Stimulated activated CD8-positive, alpha-beta memory T cell treated with anti-CD3 and anti-CD28 coated beads, Interleukin-15, amount 100 ng/mL, for 4 hours (primary cell): ENCODE measurements at places on chromosomes 12 and 14.

DNA sequence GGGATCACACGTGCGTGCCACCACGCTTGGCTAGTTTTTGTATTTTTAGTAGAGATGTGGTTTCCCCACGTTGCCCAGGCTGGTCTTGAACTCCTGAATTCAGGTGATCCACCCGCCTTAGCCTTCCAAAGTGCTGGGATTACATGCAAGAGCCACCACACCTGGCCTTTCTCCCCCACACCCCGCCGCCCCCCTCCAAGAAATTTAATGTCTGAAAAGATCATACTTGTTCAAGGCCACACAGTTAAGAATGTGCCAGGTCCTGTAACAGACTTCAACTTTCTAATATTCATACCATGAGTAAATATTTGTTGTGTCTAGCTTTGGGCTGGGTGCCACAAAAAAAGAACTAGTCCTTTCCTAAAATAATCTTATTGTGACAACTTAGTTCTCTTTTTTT is 9.1 kb downstream of the GATC start:
- no peak for DNase-seq

GRCh38 chr14:103091041-103091882 is 3.3 kb upstream of the EXOC3L4 start:
- peak; percentile 60 for DNase-seq

DNA sequence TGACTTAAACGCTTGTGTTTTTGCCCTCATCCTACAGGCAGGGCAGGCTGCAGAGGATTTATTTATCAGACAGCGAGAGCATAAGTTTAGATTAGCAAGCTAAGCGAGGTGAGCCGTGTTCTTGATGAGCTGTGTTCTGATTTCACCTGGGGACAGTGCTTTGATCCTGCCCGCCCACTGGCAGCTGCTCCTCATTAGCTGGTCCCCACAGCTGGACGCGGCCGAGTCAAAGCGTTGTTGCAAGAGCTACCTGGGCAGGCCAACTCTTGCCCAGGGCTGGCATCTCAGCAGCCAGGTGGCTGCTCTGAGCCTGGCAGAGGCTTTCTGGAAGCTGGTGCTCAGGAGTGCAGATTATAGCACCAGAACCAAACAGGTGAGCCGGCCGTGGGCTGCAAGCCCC is 46.8 kb upstream of the BEGAIN start:
- no peak for DNase-seq

DNA sequence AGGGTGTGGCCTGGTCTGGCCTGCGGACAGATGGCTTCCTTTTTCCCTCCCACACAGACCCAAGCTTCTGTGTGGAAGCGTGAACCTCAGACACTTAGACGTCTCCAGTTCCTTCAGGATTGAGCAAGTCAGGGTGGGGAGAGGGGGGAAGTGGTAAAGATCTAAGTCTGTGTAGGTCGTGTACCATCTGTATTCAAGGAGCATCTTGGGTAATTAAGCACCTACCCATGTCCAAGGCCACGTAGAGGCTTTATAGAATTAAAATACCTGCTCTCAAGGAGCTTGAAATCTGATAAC is 1.7 kb downstream of the AVIL start:
- DNase-seq, result no peak

DNA sequence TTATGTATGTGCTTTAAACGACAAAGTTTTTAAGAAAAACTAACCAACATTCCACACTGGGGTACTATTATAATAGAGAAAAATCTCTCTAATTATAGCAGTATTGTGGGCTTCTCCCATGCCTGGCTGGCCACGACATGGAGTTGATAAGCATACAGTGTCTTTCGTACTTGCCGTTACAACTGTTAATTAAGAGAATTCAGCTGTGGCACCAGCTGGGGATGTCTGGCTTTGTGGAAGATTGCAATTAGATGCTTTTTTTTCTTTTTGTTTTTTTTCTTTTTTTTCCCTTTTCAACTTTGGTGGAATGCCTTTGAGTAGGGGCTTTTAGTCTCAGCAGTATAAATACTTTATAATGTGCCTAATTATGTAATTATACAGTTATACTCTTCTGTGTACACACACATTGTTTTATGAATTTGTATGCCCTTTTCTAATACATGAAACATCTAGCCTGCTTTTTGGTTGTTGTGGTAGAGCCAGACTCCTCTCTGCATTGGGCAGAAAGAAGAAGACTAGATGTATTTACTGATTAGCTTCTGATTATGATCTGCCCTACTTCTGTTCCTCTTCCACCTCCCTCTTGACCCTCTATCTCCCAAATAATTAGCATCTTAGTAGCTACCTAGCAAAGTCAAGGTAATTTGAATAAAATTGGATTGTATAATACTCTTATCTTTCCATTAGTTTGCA is 76.4 kb downstream of the SUSD6 start:
- no peak for DNase-seq

- DNase-seq, result peak; percentile 12
These were observed at the start of gene PLEK2 for GRCh38 chr14:67411820-67412421. Gene PLEK2 (minus strand): TSS chr14:67412165. CDS start chr14:67412059, 106 bp downstream.

DNA sequence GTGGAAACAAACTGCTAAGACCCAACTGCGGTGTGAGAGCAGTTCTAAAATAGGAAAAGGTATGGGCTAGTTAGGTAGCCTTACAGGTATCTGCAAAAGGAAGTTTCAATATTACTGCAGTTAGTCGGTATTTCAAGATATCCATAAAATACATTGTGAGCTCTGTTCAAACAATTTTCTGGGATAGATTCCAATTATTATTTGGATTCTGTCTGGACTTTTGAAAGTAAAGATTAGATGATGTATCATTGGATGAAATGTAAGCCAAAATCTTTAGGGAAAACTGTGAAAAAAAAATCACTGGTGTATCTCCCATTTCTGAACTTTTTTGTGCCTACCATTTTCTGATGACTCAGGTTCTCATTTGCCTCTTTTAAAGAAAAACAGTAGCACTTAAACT is 621.6 kb downstream of the CCER1 start:
- DNase-seq, result no peak
